ENCODE measurements at places on chromosomes 13 and 19.

DNA sequence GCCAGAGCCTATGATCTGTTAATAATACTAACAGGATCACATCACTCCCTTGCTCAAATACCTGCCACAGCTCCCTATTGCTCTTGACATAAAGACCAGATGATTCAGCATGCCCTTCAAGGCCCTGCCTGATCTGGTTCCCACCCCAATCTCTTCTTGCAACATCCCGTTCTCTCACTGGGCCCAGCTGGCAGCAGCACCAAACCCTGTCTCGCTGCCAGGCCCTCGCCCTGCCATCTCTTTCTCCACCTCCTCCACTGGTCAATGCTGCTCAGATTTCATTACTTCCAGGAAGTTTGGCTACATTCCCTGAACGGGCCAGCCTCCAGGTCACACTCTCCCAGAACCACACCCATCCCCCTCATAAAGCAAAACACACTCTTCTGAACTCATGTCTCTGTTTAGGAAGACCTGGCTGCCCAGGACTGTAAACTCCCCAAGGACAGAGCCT is 8.6 kb upstream of the BCAT2 start:
- no peak for DNase-seq

DNA sequence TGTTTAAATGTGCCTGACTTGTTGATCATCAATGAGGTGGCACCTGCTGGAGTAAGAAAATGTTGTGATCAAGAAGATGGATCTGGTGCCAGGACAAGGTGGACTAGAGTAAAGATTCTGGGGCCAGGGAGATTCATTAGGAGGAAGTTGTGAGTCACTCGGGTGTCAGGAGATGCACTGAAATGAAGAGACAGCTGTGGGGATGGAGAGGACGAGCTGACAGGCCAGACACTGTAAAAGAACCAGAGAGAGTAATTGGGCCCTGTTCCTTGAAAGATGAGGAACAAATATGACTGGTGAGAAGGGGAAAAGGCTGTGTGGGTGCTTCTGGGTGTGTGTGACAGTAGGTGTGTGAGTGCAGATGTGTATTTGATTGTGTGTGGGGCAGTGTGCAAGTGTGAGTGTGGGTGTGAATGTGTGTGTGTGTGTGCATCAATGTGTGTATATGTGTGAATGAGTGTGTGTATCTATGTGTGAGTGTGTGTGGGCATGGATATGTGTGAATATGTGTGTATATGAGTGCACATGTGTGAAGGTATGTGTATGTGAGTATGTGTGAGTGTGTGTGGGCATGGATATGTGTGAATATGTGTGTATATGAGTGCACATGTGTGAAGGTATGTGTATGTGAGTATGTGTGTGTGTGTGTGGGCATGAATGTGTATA is 260.5 kb downstream of the RFC3 start:
- DNase-seq: no peak

DNA sequence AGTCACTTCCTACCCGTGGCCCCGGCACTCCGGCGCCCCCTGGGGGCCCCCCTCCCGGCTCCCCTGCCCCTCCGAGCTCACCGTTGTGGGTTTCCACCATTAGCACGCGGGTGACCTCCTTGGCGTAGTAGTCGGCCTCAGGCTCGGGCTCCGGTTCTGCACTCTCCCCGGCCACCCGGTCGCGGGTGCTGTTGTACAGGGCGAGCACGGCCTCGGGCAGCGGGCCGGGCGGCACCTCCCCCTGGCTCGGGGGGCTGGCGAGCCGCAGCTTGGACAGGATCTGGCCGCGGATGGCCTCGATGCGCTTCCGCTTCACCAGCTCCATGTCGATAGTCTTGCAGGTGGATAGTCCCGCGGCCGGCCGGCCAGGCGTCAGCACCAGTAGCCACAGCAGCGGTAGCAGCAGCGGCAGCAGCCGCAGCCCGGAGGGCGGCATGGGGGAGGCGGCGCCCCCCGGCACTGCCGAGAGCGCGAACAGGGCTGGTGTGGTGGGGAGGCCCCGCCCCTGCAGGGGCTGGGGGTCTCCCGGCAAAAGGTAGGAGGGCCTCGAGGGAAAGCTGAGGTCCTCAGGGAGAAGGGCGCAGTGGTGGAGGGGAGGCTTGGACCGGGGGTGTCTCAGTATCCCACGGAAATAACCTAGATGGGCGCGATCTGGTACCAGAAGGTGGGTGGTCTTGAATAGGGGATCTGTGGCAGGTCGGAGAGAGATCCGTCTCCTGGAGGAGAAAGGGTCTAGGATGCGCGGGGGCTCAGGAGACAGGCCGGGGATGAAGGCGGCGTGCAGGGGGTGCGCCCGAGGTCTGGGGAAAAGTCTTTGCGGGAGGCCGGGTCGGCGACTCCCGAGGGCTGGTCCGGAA is 885 bp downstream of the TGFB1 start:
- peak; percentile 72 for DNase-seq

GRCh38 chr19:5820785-5821184 is 15.9 kb downstream of the NRTN start:
- no peak for DNase-seq

- no peak for DNase-seq
These were observed 182.1 kb downstream of the PCDH17 start for GRCh38 chr13:57813651-57814050.

GRCh38 chr13:112638157-112638750 is 50.3 kb upstream of the TUBGCP3 start:
- DNase-seq: no peak

DNA sequence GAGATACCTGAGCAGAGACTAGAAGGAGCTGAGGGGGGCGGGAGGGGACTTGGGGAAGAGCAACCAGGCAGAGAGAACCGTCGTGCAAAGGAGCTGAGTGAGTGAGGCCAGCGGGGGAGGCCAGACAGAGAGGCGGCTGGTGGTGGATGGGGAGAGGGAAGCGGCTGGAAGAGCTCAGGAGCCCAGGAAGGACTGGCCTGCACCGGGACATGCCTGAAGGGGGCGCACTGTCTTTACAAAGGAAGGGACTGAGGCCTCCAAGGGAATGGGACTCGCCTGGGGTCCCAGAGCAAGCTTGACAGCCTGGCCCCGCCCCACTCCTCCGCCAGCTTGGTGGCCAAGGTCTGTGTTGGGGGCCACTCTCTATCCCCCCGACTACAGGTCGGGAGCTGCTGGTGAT is 14.9 kb downstream of the ONECUT3 start:
- peak; percentile 66 for DNase-seq

DNA sequence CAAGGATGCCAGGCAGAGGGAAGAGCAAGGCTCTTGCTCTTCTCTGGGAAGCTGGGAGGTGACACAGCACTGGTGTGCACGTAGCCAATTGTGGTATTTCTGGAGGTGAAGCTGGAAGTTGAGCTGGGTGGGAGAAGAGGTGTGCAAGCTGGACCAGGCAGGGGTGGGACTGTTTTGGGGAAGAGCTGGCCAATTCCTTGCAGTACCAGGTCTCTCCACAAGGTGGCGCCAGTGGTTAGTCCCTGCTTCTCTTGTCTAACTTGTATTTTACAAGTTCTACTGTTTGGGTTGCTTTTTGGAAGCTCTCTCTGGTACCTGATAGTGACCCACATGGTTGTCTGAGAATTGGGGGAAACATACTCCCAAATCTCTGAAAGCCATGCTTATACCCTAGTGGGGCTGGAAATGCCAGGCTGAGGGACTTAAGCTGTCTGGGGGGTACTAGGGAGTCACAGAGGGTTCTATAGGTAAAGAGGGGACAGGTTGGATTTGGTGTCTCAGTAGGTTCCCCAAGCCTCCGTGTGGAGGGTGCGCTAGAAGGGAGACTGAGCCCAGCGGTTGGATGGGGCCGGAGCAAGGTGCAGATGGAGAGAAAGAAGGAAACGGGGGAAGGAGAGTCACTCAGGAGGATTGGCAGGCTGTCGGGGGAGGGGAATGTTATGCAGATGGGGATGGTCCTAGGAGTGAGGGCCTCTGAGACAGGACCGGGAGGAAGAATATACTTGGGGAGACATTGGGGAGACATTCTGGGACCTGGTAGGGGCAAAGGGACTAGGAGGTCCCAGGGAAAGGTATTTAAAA is 3.0 kb downstream of the HPN start:
- peak; percentile 50 for DNase-seq

- DNase-seq: peak; percentile 50
These were observed 717 bp downstream of the SPRYD7 start for GRCh38 chr13:49935171-49936074.

DNA sequence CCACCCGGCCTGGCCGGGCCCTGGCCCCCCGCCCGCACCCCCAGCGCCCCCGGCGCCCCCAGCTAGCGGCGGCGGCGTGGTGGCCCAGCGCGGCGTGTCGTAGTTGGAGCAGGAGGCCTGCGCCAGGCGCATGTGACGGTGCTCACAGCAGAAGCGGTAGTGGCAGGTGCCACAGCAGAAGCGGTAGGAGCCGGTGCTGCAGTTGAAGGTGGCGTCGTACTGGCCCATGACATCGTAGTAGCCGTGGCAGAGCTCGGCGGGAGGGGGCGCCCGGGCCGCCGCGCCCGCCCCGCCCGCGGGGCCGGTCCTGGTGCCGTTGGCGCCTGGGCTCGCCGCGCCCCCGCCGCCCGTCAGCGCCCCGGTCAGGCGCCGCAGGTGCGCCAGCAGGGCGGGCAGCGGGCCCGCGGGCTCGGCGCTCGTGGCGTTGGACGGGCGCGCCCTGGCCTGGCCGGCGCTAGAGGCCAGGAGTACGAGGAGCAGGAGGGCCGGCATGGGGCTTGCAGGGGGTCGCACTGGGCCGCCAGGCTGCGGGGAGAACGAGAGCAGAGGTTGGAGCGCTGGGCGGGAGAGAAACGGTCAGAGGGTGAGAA is 633 bp downstream of the SHISA7 start:
- no peak for DNase-seq

GRCh38 chr19:20470345-20471135 is 95.0 kb downstream of the ZNF737 start:
- DNase-seq: no peak

- no peak for DNase-seq
These were observed 630 bp downstream of the NUCB1 start for GRCh38 chr19:48900477-48901406.

- no peak for DNase-seq
These were observed 2.3 kb downstream of the SOX1 start for GRCh38 chr13:112069061-112069844.

- DNase-seq: no peak
These were observed 40.7 kb upstream of the SERPINE3 start for GRCh38 chr13:51298812-51299211.

DNA sequence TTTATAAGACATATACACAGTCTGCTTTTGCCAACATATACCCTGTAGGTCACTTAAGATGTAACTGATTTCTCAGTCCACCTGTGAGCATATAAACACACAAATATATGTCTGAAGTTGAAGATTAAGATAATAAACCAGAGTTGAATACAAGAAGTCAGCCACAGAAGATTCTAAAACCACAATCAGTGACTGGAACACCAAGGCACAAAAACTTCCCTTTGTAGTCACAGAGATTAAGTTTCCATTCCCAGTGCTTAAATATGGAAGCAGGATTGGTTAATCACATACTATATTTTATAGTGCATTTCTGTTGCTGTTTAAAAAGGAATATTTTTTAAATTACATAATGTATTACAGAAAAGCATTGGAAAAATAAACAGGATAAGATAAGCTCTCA is 39.9 kb downstream of the MTMR6 start:
- no peak for DNase-seq

DNA sequence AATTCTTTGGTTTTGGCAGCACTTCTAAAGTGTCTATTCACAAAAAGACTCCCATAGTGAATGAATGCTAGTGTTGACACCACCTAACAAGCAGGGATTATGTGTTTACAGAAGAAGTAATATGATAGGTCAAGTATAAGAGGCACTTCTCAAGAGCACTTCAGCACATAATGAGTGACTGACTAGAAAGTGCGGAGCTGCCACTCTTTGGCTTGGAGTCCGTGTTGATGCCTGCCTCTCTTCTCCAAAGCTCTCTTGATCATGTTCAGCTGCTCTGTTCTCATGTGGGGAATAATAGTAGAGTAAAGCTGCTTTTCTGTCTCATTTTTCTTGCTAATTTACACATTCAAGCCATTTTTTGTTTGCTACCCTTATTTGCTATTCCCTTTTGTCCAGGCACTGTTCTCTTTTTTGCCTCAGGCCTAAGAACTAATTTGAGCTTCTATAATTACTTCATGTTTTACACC is 22.7 kb upstream of the MAB21L1 start:
- no peak for DNase-seq

- no peak for DNase-seq
These were observed 361.5 kb downstream of the OXGR1 start for GRCh38 chr13:96632536-96633320.

- DNase-seq: no peak
These were observed 904 bp upstream of the ARHGAP33 start for GRCh38 chr19:35774274-35775045.

DNA sequence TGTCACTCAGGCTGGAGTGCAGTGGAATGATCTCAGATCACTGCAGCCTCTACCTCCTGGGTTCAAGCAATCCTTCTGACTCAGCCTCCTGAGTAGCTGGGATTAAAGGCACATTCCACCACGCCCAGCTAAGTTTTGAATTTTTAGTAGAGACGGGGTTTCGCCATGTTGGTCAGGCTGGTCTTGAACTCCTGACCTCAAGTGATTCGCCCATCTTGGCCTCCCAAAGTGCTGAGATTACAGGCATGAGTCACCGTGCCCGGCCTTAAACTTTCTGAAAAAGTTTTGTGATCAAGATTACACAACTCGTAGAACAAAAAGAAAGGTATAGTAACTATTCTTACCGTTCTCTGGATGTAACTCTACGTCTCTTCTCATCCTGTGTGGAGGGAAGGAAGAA is 21.2 kb downstream of the DNMT1 start:
- no peak for DNase-seq

DNA sequence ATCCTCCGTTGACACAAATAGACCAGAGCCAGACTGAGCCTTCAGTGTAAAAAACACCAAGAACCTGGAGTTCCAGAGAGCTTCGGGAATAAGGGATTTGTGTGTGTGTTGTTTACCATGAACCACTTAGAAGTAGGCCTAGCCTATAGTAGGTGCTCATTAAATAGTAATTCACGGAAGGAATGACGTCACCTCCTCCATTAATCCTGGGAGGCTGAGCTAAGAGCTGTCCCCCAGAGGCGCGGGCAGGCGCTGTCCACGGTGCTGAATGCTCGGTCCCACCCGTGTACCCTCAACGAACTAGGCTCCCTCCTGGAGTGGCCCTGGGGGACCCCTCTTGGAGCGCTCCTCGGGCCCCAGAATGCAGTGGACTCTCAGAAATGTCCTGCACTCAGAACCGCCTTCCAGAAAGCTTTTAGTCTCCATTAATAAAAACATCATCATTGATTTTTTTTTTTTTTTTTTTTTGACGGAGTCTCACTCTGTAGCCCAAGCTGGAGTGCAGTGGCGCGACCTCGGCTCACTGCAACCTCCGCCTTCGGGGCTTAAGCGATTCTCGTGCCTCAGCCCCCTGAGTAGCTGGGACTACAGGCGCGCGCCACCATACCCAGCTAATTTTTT is 6.5 kb downstream of the UNC13A start:
- no peak for DNase-seq

- no peak for DNase-seq
These were observed 58.0 kb downstream of the TNFRSF19 start for GRCh38 chr13:23628250-23628649.

DNA sequence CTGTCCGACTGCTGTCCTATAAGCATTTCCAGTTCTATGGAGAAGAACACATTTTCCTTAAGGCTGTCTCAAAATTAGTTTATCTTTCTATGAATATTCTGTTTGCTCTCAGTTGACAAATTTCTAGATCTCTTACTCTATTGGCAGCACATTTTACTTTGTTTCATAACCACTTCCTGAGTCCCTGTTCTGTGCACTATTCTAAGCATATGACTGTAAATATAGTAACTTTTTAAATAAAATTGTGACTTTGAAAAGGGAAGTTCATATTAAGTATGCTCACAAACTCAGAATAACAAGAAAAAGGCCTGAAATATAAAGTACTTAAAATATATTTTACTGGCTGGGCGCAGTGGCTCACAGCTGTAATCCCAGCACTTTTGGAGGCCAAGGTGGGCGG is 56.5 kb upstream of the HTR2A start:
- DNase-seq: no peak

- DNase-seq: no peak
These were observed 3.7 kb downstream of the ZNF772 start for GRCh38 chr19:57473646-57474045.
